ENCODE measurements at places on chromosomes 16 and 17.

- no peak for DNase-seq
These were observed 27.8 kb upstream of the TAC4 start for GRCh38 chr17:49875685-49876084.

- no peak for DNase-seq
These were observed 164.3 kb downstream of the ABCC12 start for GRCh38 chr16:47991491-47991890.

DNA sequence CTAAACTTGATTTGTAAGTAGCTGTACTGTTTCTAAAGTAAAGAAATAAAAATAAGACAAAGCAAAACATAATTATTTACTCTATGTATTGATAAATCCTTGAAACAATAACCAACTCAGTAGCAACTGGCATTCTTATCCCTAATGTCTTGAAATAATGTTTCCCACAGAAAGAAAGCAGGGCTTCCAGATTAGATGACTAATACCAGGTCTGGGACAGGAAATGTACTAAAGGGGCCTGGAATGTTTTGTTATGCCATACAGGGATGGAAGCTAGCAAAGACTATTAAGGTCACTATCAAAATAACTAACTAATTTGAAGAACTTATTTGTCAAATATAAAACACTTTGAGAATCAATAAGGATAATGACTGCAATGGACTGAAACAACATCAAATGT lies 82.1 kb downstream of the CFDP1 start:
- DNase-seq, result no peak

DNA sequence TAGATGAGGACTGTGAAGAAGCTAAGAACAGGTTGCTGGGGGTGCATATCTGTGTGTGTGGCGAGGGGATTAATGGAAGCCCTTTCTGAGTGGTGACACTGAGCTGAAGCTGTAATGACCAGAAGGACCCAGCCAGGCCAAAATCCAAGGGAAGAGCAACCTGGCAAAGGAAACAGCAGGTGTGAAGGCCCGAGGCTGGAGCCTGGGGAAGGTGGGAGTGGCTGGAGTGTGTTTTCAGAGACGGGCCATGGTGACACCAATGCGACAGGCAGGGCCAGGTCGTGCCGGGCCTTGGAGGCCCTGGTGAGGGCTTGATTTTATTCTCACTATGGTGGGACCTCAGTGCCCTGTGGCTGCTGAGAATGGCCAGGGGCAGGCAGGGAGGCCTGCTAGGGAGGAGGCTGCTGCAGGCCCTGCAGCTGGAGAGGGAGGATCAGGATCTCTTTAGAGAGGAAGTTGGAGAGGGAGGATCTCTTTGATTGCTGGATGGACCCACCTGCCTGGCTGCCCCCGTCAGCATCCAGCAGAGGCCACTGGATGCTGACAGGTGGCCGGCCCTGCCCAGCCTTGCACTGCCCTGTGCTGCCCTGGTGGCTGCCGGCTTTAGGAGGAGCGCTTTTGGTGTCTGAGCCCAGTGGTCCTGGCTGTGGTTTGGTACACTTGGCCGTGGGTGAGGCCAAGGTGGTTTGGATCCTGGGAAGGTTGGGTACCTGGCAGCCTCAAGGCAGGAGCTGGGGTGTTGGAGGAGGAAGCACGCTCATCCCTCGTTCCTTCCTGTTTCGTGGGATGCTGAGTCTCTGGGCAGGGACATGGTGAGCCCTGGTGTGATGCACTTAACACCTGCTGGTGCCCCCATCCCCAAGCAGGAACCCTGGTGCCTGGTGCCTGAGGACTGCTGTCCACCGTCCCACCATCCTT lies 188.3 kb downstream of the SEC14L1 start:
- DNase-seq, result no peak

DNA sequence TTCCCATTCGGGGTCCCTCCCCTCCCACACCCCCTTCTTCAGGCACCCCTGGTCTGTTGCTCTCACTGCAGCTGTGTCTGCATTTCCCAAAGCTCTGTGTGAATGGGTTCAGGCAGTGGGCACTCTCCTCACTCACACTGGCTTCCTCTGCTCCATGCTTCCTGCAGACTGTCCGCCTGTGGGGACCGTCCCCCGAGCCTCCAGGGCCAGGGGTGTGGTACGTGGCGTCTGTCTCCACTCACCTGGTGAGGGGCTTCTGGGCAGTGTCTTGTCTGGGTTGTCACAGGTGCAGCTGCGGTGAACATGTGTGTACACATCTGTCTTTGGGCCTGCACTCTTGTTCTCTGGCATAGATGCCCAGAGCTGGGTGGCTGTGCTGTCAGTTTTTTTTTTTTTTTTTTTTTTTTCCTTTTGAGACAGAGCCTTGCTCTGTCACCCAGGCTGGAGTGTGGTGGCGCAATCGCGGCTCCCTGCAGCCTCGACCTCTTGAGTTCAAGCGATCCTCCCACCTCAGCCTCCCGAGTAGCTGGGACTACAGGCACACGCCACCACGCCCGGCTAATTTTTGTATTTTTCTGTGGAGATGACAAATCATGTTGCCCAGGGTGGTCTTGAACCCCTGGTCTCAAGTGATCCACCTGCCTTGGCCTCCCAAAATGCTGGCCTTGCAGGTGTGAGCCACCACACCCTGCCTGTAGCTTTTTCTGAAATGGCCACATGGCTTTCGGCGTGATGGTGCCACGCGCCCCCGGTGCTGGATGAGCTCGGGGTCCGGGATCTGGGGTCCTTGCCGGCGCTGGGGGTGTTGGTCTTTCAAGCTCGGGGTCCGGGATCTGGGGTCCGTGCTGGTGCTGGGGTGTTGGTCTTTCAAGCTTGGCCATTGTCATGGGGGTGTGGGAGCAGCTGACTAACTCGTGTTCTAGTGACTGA lies 56.5 kb upstream of the ZNF750 start:
- DNase-seq, result no peak

DNA sequence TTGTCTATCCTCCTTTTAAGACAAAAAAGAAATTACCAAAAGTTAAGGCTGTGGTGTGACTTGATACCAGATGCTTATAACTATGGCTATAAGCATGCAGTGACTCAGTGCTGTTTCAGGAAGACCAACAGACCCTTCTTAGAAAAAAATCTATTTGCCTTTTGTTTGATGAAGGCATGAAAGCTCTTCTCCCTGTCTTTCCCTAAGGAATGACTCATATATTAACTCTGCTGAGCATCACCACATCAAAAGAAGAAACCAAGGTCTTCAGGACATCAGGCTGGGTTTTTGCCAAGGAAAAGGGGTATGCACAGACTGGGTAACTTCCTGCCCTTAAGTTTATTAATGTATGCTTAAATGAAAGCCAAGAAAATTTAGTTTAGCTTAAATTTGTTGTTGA lies 47.1 kb downstream of the VMP1 start:
- no peak for DNase-seq

DNA sequence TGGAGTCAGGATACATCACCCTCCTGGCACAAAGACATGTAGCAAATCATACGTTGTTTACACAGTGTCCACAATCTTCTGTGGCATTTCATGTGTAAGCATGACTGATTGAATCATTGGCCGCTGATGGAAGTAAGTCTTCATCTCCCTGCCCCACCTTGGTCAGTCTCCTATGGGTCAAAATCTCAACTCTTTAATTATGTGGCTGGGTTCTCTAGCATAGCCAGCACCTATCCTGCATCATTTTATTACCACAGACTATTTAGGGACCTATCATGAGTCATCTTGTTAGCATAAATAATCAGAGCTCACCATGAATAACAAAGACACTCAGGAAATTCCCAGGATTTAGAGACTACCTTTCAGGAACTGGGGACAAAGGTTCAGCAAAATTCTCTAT lies 15.9 kb downstream of the TANC2 start:
- no peak for DNase-seq

DNA sequence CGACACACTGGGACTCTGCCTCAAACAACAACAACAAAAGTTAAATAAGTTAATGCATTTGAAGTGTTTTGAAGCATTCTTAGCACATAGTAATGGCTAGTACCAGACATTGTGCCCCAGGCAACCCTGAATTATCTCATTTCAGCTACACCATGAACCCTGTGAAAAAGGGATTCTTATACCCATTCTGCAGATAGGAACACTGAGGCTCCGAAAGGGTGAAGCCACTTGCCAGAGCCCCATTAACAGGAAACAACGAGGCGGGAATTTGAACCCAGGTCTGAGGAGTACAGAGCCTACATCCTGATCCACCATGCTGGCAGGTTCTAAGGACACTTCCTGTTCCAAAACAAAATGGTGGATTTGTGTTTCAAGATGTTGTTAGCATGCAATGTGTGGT lies 9.2 kb downstream of the GPR139 start:
- no peak for DNase-seq

GRCh38 chr16:1096169-1097082 lies at the start of gene C1QTNF8:
TSS of gene C1QTNF8 (minus strand) at chr16:1096244. CDS start at chr16:1094922, 1,322 bp downstream.
- DNase-seq, result no peak

GRCh38 chr17:37787055-37787757 lies 42.3 kb upstream of the HNF1B start:
- DNase-seq, result no peak

- no peak for DNase-seq
These were observed 18.8 kb downstream of the TMIGD1 start for GRCh38 chr17:30315106-30315505.

GRCh38 chr17:5581655-5582054 lies 2.7 kb downstream of the NLRP1 start:
- no peak for DNase-seq

- no peak for DNase-seq
These were observed 27.7 kb upstream of the CACNG5 start for GRCh38 chr17:66807182-66807581.

- DNase-seq, result no peak
These were observed 37.3 kb upstream of the VWA3A start for GRCh38 chr16:22054847-22055590.

GRCh38 chr17:47888293-47888692 lies 7.7 kb upstream of the SP2 start:
- no peak for DNase-seq

DNA sequence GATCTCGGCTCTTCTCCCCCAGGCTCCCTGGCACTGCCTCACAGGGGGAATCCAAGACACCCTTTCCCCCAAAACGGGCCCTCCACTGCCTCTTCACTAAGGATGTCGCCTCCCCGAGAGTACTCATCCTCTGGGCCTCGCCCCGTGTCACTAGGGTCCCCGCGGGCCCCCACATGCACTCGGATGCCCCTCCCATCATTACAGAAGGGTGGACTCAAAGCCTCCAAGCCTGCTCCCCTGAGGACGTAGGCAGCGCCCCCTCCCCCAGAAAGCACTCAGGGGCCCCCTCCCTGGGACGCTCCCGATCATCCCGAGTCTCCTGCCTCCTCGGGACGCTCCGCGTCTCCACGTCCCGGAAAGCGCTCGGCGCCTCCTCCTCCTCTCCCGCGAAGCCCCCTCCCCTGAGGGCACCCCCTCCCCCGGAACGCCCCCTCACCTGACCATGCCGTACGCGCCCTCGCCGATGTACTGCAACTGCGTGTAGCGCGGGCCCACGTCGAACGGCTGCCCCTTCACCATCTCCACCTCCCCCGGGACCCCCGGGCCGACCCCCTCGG lies 338 bp downstream of the MAPK3 start:
- no peak for DNase-seq

DNA sequence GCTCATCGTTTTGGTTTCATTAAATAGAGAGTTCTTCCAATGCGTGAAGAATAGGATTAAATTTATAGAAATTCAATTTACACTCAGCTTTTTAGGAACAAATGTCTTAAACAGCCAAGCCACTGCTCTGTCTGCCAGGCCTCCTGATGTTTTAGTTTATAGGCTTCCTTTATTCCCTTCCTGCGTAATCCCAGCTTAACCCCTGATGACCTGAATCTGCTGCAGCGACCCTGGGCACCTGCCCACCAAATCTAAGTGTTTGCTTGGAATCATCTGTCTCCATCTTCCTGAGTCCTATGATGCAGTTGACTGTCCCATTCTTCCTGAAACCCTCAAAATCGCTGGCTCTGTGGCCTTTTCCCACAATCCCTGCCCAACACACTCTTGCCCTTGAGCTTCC lies 179.9 kb downstream of the GSG1L start:
- DNase-seq, result no peak

- no peak for DNase-seq
These were observed 441.0 kb upstream of the SALL1 start for GRCh38 chr16:51592001-51592501.

DNA sequence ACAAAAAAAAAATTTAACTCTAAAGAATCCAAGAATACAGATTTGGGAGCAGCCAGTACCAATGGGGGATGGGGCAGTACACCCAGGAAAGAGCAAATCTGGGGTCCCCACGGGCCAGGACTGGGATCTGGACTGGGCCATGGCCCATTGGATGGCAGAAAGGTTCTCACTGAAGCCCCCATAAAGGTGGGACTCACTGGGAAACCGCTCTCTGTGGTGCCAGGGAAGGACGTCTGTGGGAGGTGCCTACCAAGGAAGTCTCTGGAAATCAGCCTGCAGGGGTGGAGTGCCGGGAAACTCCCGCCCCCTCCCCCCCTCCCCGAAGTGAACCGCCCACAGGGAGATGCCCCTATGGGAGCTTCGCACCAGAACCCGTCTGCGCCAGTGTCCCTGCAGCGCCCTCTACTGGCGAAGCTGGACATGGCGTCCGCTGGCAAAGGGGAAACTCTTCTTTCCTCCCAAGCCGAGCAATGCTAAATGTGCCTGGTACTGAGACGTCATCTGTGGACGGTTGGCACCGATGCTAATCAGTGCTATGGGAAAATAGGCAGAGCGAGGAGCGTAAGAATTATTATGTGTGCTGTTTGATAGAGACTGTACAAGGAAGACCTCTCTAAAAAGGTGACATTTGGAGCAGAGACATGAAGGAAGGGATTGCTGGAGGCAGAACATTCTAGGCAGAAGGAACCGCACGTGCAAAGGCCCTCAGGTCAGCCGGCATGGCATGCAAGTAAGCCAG lies 671.1 kb downstream of the WWOX start:
- peak; percentile 46 for DNase-seq

- no peak for DNase-seq
These were observed 21.1 kb downstream of the ANKRD40 start for GRCh38 chr17:50686494-50687199.

GRCh38 chr16:75446416-75446815 lies 13.1 kb upstream of the CFDP1 start:
- DNase-seq, result no peak

- DNase-seq, result no peak
These were observed 11.2 kb downstream of the ZNF771 start for GRCh38 chr16:30418350-30419181.

- DNase-seq, result no peak
These were observed 674.7 kb upstream of the KIF2B start for GRCh38 chr17:53148058-53148457.

- no peak for DNase-seq
These were observed 70.8 kb downstream of the NLK start for GRCh38 chr17:28113269-28113668.

DNA sequence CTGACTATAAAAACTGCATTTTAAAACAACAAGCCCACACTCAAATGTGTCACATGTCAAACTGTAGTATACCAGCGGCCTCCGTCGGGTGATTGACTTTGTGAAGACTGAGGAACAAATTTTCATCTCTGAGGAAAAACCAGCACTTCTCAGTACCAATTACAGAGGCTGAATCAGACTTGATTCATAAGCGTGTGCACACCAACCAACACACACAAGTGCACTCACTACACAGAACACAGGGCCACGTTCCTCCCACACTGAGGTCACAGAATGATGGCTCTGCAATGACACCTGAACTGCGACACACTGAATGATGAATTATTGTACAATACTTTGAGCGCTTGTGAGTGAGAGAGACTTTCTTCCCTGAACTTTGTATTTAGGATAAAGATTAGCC lies 29.6 kb downstream of the XPO6 start:
- DNase-seq, result no peak

Data from stimulated activated CD8-positive, alpha-beta memory T cell treated with anti-CD3 and anti-CD28 coated beads, Interleukin-4, amount 100 ng/mL, for 4 hours (primary cell).